ENCODE measurements at places on chromosomes 1 and 21.

DNA sequence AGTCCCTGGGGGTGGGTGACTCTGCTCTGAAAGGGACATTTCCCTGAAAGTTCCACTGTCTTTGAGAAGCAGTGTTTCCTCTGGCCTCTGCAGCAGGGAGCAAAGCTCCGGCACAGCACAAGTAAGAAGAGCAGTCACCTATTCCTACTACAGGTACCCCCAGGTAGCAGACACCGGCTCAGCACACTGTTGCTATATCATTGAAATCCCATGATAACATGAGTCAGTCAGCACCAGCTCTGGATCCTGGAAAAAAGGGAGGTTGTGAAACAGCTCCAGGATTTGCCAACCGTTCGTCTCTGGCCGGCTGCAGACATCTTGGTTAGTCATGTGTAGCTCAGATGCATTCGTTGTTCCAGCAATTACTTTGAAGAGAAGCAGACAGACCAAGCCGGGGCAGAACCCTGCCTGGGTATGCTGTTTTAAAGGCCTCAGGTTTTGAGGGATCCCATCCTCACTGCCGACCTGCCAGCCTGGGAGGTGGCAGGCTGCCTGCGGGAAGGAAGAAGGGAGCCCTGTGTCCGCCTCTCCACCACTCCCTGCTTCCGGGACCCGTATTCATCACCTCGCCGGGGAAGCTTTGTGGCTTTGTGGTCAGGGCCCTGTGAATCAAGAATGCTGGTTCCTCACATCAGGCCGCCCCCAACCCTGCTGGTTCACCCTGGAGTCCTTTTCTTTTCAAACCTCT is 139.2 kb downstream of the CLIC6 start:
- DNase-seq = no peak

GRCh38 chr1:36446746-36447145 is 3.5 kb downstream of the OSCP1 start:
- DNase-seq = no peak

DNA sequence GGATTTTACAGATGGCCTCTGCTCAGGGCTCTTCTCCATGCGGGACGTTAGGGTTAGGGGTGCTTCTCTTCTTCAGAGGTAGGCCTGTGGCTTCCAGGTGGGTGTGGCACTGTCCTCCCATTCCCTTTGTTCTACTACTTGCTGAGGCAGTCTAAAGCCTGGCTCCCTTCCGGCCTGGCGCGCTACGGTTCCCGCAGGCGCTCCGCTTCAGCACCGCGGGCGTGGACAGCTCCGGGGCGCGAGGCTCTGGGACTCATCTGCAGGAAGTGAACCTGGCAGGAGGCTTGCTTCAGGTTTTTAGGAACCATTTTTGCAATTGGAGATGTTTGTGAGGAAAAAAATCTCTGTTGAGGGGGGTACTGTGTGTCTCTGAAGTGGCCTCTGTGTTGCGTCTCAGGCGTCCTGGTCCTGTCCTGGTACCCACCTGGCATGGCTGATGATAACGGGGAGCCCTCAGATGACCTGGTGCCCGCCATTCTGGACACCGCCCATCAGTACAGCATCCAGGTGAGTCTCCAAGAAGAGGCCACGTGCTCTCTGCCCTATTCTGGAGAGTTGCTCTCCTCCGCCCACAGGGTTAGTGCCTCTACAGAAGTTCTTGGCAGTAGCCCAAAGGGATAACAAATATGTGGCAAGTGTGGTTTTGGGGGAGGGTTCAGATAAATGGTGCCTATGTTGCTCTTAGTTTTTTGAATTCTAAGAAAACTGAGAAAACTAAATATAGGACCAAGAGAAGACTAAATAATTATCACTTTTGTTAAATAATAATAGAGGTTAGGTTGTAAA is 1.9 kb downstream of the MANEAL start:
- DNase-seq = no peak

- no peak for DNase-seq
Measured at GRCh38 chr1:61523229-61523628, 201.7 kb downstream of the TM2D1 start.

DNA sequence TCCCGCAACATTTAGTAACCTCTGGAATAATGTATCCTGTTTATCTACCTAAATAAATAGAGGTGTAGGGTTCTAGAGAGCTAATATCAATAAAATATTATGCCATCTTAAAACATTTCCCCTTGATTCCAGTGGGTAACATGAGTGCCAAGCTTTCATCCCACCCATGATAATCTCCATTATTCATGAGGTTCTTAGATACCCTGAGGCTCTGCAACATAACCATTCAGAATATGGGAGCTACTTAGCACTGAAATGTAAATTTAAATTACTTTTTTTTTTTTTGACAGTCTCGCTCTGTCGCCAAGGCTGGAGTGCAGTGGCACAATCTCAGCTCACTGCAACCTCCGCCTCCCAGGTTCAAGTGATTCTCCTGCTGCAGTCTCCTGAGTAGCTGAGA is 832.7 kb downstream of the BRINP3 start:
- DNase-seq = no peak

DNA sequence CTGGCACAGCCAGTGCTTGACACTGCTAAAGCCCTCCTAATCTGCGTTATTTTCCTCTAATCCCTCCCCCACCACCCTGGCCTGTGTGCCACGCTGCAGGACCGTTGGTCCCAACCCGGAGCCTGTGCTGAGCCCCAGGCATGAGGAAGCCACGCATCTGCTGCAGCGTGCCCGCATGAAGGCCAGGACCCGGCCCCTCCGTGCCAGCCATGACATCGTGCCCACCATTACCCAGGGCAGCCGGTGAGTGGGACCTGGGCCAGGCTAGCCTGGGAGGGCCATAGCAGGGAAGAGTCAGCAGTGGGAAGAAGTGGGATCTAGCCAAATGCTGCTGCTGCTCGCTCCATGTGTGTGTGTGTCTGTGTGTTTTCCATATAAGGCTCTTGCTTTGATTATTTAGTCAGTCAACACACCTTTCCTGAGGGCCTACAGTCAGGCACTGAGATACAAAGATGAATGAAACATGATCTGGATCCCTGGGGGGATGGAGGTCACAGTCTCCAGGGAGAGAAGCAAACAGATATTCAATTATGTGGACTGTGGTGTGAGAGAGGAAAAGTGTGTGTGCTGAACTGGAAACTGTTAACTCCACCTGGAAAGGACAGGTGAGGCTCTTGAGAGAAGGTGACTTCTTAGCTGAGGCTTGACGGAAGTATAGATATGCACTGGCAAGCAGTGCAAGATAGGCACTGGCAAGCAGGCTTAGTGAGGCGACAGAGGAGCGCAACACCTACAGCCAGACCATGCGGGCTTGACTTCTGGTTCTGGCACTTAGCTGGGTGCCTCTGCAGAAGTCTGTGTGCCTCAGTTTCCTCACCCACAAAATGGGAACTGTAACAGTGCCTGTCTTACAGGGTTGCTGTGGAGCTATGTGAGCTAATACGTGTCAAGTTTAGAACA is 15.9 kb downstream of the KIAA1614 start:
- DNase-seq = no peak

DNA sequence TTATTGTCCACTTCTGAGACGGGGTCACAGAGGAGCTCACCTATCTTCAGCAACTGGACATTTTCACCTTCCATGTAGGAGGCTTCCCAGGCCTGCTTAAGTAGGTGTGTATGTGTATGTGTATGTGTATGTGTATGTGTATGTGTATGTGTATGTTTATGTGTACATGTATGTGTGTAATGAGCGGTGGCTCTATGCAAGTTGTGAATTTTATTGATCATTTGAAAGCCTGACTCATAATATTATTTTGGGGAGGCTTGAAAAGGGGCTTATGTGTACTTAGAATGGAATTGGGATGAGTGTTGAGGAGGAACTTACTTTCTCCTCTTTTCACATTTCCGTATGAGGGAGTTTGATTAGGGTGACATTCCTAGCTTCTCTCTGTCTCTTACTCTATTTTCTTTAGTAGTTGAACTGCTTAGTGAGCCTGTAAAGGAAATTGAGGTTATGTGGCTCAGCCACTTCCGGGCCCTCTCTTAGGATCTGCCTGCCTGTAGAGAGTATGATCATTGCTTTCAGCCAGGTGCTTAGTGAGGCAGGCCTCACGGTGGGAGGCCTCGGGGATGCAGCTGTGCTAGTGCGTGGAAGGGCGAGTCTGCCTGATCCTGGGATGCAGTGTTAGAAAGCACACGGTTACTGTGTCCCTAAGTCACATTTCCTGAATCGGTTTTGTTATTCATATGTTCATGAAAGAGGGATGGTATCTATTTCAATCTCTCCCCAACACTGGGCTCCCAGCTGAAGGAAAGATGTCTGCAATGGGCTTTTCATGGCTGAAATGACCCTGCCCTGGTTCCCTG is 61.0 kb downstream of the IER5 start:
- no peak for DNase-seq

DNA sequence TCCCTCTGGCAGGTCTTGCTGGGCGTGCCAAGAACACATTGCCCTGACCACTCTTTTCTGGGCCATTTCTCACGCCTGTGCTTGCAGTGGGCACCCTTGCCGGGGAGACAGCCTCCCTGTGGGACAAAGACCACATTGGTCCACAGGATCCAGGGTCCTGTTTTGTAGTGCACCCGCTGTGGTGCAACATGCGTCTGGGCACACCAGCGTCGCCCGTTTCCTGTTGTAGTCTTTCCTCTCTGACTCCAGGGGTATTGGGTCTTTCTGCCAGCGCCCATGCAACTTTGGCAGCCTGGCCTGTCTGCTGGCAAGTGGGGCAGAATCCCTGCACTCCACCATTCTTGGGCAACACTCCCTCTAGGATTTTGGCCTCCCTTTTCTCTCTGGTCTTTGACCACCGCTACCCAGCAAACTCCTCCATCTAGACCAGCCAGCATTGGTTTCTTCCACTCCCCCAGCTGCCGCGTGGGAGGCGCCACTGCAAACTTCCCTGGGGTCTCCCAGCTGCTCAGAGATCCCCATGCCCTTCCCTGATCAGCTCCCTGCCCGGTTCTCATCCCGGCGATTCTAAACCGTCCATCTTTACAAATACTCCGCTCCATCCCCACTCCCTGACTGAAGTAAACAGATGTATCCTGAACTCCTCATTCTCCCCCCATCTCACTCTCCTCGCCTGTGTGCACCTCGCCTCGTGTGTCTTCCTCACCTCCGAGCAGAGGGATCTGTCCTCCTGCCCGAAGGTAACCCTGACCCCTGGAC is 1.2 kb upstream of the TPRG1L start:
- no peak for DNase-seq

DNA sequence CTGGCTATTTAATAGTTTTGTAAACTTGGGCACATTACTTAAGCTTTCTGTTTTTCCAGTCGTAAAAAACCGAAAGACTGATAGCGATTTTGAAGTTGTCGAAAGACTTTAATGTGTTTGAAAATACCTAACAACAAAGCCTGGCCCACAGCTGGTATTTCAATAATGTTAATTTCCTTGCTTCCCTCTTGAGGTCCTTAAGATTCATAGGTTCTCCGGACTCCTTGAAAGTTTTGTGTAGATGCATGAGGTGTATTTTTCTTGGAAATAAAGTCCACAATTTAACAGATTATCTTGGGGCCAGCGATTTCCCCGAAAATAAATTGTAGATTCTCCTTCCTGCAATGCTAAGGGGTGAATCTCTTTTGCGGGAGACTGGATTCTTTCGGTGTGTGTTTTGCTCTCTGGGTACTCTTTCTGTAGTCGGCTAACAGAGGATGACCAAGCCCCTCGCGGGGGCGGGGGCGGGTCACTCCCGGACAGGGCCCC is 735 bp upstream of the YTHDF2 start:
- no peak for DNase-seq

GRCh38 chr1:33211972-33212371 is 30.1 kb upstream of the TRIM62 start:
- DNase-seq = no peak

DNA sequence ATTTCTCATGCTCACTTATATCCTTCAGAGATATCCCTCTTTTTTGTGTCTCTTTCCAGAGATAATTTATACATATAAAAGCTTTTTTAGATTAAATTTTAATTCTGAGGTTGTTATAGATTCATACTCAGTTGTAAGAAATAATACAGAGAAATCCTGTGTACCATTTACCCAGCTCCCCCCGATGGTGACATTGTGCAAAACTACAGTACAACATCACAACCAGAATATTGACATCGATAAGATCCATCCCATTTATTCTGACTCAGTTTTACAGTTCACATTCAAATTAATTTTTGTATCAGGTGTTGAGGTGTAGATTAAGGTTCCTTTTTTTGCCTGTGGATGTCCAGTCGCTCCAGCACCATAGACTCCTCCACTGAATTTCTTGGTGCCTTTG is 14.3 kb downstream of the DMRTB1 start:
- no peak for DNase-seq

DNA sequence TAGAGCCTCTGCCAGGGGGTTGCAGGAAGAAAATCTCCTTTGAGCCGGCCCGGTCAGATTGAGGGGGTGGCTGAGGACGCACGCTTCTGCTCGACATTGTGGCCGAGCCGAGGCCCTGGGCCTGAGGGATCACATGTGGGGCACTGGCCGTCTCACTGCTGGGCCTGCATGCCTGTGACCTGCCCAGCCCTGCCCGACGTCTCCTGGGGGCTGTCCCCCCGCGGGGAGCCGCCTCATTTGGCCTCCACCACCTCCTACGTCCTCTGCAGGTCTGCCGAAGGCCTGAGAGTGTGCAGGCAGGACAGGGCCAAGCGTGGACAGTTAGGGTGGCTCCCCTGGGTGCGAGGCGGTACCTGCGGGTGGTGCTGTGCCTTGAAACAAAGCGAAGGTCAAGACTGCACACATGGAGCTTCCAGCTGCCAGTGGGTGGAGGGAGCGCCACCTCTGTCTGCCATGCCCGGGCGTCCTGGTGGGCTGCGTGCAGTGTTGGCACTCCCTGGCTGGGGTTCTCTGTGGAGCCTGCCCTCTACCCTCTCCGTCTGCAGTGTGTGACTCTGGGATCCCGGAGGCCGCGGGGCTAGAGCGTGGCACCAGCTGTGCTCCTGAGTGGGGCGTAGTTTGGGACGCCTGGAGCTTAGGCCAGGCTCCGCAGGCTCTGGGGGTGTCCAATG is 51.7 kb downstream of the PCNT start:
- DNase-seq = no peak

- DNase-seq = no peak
Measured at GRCh38 chr1:157132616-157133167, 5.5 kb downstream of the ETV3 start.

DNA sequence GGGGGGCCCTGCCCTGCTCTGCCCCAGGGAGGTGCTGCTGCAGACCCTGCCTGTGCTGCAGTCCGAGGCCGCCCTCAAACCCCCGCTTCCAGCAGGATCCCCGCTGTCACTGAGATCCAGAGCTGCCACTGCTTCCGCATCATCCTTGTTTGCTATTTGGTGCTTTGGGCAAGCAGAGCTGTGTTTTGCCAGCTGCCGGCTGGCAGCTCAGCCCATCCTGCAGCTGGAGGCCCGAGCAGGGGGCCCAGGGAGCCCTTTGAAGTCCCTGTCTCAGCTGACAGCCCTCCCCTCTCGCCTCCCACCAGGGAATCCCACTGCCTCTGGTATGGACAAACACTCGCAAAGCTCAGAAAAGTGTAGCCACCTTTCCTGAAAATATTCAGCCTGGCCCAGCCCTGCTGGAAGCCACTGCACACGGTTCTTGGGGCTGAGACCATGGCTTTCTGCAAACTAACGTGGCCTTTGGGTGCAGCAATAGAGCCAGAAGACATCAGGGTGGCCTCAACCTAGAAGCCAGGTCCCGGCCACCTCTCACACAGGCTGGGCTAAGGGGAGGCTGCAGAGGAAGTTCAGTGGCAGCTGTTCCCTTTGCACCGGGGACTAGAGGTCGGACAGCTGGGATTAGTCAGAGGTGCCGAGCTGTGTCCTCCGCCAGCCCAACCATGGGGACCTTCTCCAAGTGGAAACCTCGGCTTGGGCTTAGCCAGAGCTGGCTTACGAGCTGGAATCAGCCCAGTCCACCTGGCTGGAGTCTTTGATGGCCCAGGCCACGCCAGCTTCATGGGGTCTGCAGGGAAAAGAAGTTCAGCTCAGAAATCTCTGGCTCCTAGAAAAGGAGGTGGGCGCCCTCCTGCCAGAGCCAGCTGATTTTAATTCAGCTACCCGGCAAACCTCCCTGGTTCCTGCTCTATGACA is 107.1 kb downstream of the SPSB1 start:
- DNase-seq = no peak

All from cortex of kidney (tissue), 1 donor.